LHCN-M2 (cell line): ENCODE measurements at places on chromosomes 3 and 15. TPM values are rescaled to one million over a fixed set of nuclear protein-coding genes. Genes with fewer than 3 reads are reported as not detected.

DNA sequence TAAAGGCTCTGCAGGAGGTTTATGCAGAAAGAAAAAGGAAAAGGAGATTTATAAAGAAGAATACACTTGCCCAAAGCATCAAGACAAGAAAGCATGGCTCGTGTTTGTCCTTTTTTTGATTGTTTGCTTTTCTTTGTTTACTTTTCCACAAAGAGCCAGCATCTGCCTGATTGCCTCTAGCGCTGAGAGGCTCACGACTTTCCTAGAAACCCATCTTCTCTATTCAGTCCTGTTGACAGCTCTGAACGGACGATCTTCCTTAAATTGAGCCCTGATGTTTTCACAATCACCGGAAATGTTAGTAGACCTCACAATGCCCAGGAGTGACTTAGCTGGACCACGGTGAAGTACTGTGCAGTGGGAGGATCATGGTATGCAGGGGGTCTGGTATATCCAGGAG lies 12.4 kb downstream of the GP5 start:
- no peak for DNase-seq

Gene GOLGA8M
- total RNA-seq = 0.29 TPM in 1 of 2 replicates, not detected in the other

DNA sequence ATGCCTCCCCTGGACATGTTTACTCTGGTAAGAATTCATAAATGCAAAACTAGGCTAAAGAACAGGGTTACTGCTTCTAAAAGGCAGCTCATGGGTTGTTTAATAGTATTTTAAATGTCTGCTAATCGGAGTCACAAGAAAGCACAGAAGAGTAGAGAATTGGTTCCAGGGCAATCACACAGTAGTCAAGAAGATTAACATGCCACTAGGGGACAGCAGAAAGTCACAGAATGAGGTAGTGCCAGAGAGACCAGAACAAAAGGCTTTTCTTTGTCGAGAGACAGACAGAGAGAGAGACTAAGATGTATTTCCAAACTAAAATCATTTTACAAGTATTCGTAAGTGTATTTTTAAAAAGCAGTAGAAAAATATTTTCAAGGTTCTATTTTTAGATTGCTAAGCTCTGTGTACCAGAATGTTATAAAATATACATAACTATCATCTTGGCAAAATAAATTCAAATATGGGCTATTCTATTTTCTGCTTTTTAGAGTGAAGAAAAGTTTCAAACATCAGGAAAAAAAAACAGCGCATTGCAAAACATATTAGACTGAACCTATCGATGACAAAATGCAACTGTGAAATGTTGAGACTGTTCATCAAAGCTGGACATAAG lies 78.3 kb upstream of the CDIN1 start:
- DNase-seq = peak; percentile 83

GRCh38 chr3:153094386-153094785 lies 67.6 kb upstream of the RAP2B start:
- DNase-seq = no peak

DNA sequence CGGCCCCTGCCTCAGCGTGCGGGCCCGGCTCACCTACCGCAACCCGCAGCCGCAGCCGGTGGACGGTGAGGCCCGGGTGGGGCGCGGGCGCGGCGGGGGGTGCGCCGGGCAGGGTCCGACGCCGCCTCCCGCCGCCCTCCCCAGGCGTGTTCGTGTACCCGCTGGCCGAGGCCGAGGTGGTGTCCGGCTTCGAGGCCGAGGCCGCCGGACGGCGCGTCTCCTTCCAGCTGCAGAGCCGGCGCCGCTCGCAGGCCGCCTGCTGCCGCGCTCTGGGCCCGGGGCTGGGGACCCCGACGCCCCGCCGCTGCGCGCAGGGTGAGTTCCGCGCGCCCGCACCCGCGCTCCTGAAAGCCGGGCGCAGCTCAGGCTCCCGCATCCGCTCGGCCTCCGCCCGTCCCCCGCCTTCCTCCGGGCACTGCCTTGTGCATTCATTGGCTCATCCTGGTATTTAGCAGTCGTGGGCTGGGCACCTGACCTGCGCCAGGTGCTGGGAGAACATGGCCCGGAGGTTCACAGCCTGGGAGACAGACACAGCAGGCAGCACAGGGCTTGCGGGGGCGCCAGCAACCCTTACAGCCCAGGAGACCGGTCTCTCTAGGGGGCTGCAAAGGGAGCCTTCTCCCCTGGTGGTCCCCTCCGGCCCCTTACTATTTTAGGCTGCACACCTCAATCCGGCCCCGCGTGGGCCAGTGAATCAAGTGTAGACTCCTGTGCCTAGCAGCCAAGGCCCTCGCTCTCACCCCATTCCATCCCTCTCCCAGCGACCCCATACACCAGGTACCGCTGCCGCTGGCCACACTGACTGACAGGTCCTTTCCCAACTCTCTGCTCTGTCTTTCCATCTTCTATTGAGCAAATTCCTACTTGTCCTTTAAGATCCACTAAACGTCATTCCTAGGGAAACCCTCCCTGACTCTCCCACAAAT lies 1.5 kb downstream of the VWA5B2 start:
- DNase-seq = no peak

- DNase-seq = no peak
Observed at GRCh38 chr3:40996827-40997710, 202.2 kb upstream of the CTNNB1 start.

- DNase-seq = peak; percentile 2
Observed at GRCh38 chr3:180059356-180059755, 22.6 kb upstream of the PEX5L start.

DNA sequence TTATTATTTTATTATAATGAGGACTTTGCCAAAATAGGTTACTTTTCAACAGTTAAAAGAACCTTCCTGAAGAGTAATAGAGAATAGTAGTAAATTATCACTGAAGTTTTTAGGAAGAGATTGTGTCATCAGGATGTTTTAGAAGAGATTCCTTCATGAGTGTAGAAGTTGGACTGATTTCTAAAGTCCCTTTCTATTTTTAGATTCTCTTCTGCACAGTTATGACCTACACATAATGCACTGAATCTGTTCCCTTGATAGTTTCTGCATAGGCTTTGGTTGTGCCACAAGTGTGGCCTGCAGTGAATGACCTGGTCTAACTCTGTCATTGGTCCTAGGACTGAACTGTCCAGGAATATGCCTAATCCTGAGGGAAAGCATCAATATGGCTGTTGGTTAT lies 23.9 kb downstream of the SLC35A5 start:
- DNase-seq = no peak

DNA sequence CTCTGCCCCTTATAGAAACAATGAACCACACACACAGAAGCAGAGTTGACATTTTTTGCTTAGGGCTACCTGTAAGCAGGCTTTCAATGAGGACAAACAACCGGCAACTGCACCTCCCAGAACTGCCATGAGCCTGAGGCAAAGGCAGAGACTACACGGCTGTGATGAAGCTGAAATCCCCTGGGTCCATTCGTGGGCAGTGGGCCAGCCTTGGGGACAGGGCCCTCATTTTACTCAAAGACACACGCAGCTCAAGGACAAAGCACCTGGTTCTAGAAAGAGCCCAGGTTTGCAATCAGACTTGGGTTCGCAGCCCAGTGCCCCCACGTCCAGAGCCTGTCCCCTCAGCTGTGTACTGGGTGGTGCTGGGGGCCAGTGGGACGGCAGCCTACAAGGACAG lies 17.9 kb downstream of the FAM174B start:
- DNase-seq = no peak

Gene FHIT
- total RNA-seq = 0.32 and 0.34 TPM in 2 replicates

GRCh38 chr3:26653811-26654425 lies 31.3 kb downstream of the LRRC3B start:
- no peak for DNase-seq
